CD4-positive, alpha-beta T cell treated with Interleukin-6 for 4 hours (primary cell): ENCODE measurements at places on chromosomes 1 and 21.

GRCh38 chr1:2627746-2628145, 5.1 kb downstream of the MMEL1 start:
- no peak for DNase-seq

- no peak for DNase-seq
Measured at GRCh38 chr1:181073638-181074037, 14.9 kb upstream of the IER5 start.

DNA sequence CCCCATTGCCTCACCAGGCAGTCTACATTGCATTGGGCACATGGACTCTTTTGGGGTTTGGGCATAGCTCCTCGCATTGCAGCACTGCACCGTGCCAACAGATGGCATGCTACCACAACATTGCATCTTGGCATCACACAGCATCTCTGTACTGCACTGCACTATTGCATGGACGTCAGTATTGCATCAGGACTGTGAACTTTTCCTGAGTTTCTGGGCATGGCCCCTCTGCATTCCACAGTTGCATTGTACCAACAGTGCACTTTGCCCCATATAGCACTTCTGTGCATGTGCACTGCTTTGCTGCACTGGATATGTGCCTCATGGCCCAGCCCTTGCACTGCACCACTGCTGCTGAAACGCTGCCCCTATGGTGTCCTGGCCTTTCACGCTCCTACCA, 9.6 kb downstream of the PTPRU start:
- DNase-seq: no peak

- no peak for DNase-seq
Measured at GRCh38 chr1:95284420-95284819, 50.4 kb downstream of the RWDD3 start.

GRCh38 chr21:31838586-31839355, 34.0 kb upstream of the HUNK start:
- DNase-seq: no peak

- DNase-seq: peak; percentile 57
Measured at GRCh38 chr21:36419996-36420395, 34.8 kb downstream of the CHAF1B start.

DNA sequence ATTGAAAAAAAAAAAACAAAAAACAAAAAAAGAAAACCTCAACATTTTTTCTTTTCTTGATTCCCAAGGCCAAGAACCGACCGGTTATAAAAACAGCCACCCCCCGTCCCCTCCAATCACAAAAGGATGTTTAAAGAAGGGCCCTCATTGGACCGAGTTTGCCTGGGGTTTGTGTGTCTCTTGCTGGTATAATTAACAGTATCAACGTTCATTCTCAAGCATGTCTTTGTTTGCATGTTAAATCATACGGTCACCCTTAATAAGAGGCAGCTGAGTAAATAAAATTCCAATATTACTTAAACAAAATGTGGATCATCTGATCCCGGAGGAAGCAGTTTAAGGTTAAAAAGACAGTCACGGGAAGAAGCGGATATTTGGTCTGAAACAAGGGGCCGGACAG, 201.1 kb downstream of the PRDM2 start:
- no peak for DNase-seq
